CD4-positive, alpha-beta T cell treated with Interleukin-4 for 1 hour (primary cell): ENCODE measurements at places on chromosomes 7 and 10.

GRCh38 chr10:126972635-126973414, 67.6 kb downstream of the DOCK1 start:
- DNase-seq: no peak

GRCh38 chr7:1290679-1291356, 58.1 kb downstream of the UNCX start:
- DNase-seq: no peak

- no peak for DNase-seq
Measured at GRCh38 chr7:49631071-49631815, 142.2 kb upstream of the VWC2 start.

GRCh38 chr10:104351061-104351702, 2.5 kb upstream of the CFAP58 start:
- DNase-seq: no peak

DNA sequence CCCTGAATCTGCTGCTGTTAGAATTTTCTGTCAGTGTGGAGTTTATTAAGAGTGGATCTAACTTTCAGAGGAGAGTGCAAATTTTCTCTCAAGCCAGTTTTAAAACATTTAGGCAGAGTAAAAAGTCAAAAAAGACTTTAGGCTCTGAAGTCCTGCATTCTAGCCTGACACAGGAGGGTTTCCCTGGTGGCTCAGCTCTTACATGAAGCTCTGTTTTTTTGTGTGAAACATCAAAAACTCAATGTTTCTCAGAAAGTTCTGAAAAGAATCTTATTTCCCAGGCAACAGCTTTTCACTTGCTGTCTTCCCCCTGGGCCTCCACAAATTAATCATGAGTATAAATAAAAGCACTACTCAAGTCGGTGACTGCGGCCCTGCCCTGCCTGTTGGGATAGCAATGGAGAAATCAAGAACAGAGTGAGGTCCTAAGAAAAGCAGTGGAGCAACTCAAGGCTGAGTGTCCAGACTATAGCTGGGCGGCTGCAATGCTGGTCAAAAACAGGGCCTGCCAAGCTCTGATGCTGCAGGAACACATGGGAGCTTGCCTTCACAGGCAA, 22.3 kb upstream of the WDR11 start:
- no peak for DNase-seq

GRCh38 chr7:145082366-145083161, 246.7 kb upstream of the TPK1 start:
- DNase-seq: no peak

- DNase-seq: no peak
Measured at GRCh38 chr10:34739915-34740314, 75.2 kb downstream of the PARD3 start.

DNA sequence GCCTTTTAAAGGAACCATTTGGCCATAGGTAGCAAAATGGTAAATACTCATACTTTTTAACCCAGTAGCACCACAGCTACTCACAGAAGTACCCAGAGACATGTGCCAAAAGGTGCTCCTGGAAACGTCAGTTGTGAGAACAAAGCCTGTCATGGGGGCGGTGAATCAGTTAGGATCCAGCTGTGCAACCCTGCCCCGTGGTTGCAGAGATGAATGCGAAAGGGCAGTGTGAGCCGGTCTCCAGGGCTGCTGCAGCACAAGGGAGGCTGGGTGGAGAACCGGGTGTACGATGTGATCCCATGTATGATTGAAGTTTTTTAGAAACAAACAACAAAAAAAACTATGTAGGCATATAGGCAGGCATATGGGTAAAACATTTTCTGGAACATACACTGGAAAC, 1.3 kb upstream of the LRRC18 start:
- DNase-seq: no peak

- no peak for DNase-seq
Measured at GRCh38 chr10:89471110-89471809, 56.9 kb downstream of the IFIT5 start.

DNA sequence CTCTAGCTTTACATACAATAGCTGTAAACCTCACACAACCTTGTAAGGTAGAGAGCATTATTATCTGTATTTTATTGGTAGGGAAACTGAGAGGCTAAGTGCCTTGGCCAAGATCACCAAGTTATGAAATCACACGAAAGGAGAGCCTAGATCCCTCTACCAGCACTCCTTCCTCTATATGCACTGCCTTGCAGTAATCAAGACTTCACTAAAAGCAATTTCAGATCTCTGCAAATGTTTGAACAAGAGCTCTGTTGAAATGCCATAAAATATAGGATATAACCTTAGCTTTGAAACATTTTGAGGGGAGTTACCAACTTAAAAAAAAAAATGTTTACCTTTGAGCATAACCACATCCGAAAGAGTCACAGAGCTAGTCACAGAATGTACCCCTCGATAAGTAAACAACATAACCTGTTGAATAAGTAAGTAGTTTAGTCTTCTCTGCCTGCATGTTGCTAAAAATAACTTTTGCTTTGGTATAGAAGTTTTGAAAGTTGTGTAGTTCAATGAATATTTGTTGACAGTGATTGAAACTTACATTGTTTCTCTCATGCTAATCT, 709.4 kb downstream of the AUTS2 start:
- DNase-seq: no peak

DNA sequence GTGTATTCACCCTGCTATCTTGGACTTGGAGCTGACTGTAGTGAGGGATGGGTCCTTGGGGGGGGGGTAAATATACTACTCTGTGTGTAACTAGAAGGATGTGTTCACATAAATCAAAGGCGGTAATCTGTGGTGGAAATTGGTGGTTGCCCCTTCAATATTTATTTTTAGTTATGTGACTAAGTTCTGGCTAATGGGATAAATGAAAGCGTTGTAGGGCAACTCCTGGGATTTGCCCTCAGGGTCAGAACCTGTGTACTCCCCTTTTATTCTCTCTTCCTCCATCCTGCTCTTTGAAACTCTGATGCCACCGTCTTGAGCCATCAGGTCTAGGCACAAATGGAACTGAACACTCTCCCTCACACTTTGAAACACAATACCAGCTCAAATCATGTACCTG, 24.3 kb upstream of the ST7 start:
- DNase-seq: no peak

DNA sequence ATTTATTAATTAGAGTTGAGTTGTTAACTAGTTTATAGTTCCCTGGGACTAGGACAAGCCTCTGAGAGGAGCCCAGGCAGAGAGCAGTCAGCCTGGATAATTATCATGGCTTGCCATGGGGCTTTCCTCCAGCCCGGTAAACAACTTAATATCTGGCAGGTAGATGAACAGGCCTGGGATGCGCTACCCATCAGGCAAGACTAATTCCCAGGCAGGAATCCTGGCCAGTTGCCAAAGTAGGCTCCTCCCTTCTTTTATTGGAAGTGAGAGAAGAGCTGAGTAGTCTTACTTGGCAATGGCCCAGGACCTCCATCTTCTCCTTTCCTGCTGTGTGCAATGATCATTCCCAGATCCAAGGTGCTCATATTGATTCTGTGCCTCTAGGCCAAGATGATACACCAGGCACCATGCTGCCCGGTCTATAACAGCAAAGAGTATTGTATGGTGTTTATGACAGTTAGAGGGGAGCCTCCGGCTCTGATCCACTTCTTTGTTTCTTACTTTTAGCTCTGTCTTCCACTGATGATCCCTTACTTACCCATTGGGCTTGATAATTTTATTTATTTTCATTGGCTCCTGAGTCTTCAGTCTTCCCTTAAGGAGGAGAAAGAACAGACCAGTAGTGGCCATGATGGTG, 408.7 kb downstream of the REEP3 start:
- no peak for DNase-seq

DNA sequence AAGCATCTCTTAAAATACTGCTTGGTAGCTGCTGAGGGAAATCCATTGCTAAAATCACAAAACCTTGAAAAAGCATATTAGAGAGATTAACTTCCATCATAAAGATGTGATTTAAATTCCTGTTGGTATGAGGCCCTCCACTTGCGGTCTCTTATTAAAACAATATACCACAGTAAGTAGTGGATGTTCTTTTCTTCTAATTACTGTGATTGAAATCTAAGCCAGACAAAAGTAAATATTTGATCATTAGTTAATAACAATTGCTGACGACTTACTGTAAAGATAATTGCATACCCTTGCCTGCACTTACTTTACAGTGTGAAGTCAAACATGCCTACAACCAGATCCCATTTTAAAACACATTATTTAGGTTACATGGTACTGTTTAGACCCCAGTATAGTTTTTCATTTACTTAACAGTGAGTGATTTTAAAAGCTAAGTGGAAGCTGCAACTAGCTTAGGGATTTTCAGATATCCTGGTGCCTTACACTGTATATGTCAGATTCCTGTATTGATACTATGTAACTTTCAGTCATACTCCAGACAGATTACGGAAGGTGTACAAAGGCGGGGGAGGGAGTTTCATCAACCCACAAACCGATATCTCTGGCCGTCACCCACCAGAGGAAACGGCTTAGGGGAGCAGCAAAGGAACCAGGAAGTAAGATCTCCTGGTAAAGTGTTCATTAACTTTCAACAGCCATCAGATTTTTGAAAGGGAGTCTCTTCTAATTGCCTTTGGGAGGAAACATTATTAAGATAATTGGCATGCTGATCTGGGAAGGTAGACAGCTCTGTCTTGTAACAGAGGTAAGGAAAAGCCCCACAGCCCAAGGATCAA, 986 bp downstream of the NRP1 start:
- peak; percentile 31 for DNase-seq

- DNase-seq: no peak
Measured at GRCh38 chr10:3494131-3494837, 290.7 kb downstream of the KLF6 start.

DNA sequence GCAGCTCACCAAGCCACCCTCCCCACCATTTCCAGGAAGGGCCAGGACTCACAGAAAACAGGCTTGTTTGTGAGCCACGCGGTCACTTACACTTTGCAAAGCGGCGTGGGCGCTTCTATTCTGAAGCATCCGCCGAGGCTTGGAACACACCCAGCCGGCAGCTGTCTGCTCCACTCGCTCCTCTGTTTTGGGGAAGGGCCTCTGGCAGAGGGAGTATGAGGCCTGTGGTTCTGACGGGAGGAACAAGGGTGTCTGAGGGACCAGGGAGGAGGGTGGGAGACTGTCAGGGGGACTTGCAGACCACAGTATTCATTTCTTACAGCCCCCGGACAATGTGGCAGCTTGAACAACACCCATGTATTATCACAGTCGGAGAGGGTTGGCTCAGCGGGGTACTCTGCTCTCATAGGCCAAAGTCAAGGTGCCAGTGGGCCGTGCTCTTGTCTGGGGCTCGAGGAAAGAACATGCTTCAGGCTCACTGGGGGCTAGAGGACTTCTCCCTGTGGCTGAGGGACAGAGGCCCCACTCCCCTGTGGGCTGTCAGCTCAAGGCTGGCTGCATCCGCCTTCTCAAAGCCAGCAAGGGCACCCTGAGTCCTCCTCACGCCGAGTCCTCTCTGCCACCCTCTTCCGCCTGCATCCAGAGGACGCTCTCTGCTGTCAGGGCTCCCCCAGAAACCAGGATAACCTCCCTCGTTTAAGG, 60.4 kb upstream of the FAM20C start:
- no peak for DNase-seq

- no peak for DNase-seq
Measured at GRCh38 chr7:124497176-124497575, 268.4 kb downstream of the GPR37 start.

- no peak for DNase-seq
Measured at GRCh38 chr7:27110186-27111031, 7.9 kb upstream of the HOXA2 start.

DNA sequence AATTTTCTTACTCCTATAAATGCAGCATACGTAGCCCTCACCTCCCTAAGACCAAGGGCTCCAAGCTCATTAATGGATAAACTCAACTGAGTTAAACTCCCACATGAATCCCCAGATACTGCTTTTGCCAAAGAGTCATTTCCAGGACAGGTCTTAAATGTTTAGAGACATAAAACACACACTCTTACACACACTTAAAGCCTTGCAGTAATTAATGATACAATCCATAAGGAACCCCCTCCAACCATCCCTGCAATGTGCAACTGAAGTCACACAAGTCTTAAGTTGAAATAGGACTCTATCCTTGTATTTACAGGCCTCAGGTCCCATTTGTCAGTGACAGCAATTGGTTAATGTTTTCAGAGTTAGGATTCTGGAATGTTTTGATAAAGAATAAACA, 194.1 kb downstream of the FANK1 start:
- DNase-seq: no peak

DNA sequence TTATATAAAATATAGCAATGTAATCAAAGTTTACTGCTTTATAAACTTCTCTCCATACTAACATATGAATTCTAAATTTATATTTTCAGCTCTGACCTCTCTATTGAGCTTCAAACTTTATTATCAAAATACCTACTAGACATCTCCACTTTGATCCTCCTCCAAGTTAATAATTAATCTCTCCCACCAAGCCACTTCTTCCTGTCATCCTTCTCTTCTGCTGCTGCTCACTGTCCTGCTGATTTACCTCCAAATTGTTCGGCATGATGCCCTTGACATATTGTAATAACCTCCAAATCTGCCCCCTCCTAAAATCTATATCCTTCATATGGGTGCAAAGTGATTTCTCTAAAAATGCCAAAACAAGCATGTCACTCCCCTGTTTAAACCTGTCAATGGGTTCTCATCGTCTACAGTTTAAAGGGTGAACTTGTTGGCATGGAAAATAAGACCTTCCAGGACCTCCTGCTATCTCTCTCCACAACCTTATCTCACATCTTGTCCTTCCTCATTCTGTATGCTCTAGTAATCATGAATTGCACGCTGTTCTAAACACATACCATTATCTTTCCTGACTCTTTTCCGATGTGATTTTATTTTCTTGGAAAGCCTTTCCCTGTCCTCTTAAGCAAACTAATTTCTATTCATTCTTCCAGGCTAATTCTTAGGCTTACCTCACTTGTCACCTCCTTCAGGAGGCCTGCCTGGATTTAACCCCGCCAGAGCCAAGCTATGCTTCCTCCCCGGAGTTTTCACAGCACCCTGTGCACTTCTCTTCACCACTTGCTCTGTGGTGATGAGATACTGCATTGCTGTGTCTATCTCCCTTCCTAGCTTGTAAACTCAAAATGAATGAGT, 52.1 kb upstream of the STK17A start:
- DNase-seq: no peak

GRCh38 chr7:23264916-23265458, 18.4 kb downstream of the GPNMB start:
- DNase-seq: no peak

DNA sequence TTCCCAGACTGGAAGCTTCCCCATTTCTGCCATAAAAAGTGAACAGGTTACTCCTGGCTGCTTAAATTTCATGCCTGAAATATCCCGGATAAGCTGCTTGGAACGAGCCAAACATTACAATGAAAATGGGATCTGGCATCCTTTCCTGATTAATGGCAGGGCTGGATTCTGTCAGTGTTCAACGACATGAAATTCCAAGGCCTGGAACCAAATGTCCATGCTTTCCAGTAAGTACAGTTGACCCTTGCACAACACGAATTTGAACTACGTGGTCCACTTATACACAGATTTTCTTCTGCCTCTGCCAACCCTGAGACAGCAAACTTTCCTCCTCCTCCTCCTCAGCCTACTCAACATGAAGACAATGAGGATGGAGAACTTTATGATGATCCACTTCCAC, 65.4 kb downstream of the SGMS1 start:
- no peak for DNase-seq

- DNase-seq: no peak
Measured at GRCh38 chr7:96548664-96549063, 161.0 kb downstream of the SEM1 start.
